ENCODE measurements at places on chromosomes 3 and 15.

GRCh38 chr15:35118960-35119359 lies 33.9 kb upstream of the NANOGP8 start:
- no peak for DNase-seq

GRCh38 chr15:63339006-63339766 lies 42.5 kb downstream of the CA12 start:
- no peak for DNase-seq

DNA sequence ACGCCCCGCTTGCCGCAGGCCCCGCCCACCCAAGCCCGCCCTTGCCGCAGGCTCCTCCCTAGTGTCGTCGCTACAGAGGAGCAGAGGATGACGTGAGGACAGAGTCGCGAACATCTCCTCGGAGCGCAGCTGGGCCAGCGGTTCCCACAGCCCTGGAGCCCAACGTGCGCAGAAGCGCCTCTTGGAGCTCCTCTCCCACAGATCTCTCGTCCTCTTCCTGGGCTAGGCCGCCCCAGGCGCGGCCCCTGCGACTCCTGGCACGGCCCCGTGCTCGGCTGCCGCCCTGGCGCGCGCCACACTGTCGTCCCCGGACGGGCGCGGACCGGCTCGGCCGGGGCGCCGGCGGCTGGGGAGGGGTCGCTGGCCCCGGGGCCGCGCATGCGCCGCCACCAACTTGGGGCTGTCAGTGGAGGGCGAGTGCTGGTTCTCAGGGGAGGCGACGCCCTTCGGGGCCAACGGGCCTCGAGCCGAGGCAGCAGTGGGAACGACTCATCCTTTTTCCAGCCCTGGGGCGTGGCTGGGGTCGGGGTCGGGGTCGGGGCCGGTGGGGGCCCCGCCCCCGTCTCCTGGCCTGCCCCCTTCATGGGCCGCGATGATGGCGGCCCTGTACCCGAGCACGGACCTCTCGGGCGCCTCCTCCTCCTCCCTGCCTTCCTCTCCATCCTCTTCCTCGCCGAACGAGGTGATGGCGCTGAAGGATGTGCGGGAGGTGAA lies at the start of gene TRPC1:
TSS of gene TRPC1 (plus strand) at position 67 of the 714 bp plus-strand sequence. CDS start at position 593, 526 bp downstream.
- DNase-seq, result no peak

- DNase-seq, result no peak
Observed at GRCh38 chr3:58214484-58215316, 3.9 kb upstream of the DNASE1L3 start.

GRCh38 chr3:192408647-192409200 lies 318.6 kb downstream of the FGF12 start:
- no peak for DNase-seq

DNA sequence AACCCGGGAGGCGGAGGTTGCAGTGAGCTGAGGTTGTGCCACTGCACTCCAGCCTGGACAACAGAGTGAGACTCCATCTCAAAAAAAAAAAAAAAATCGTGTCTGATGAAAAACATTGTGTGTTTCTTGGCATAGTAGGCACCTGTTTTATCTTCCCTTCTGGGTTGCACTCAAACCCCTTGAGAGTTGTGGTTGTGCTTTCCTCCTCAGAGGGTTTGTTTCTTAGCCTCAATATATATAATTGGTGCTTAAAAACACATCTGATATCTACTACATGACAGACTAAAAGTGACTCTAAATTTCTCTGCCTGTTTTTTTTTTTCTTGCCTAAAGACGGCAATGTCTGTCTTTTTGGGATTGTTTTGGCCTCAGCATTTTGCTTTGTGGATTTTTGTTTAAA lies 7.6 kb downstream of the NR1D2 start:
- DNase-seq, result no peak

DNA sequence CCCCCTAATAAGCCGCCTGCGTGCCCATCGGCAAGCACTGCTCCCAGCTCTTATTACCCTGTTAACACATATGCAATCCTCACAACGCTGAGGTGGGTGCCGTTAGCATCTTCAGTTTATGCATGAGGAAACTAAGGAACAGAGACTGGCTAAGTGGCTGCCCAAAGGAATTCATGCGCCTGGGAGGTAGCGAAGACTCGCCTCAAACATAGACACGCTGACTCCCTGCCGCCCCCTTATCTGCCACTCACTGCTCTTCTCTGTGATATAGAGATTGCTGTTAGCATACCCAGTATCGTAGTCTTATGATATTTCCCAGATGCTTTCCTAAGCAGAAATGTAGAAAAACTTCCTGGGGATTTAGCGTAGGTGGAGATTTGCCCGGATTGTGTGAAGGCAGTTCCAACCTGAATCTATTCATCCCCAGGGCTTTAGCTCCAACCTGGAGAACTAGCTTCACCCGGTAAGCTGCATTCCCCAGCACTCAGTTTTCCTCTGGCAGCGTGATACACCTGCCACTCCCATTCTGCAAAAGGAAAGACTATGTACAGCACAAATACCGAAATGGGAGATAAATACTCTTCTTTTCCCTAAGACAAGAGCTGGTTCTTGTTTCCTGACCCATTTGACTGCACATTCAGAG lies 23.7 kb upstream of the CD47 start:
- no peak for DNase-seq

DNA sequence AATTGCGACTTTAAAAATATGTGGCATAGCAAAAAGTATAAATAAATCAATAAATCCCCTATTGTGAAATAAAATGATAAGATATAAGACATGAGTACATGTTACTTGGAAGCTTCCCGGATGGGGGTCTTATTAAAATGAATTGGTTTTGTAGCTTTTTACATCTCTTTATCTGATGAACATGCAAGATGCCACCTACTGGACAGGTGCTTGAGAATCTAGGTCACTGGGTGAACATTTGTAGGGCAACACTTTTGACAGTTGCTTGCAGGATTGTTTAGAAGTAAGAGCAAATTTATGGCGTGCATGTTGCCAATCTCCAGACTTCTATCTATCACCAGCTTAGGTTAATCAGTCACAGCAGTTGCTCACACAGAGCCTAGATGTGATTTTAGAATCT lies 362.7 kb upstream of the SUCLG2 start:
- no peak for DNase-seq

DNA sequence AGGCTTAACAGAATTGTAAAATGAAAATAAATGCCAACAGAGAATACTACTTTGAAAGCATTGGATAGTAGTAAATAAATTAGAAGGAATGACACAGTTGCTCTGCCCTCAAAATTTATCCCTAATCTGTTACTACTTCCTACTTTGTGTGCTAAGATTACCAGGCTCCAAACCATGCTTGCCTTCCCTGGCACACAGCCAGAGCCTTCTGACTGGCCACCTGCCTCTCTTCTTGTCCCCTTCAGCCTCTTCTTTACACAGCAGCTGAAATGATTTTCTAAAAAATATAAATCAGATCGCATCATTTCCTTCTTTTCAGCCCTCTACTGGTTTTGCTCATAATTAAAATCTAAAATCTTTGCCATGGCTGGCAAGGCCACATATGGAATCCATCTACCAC lies 334.1 kb downstream of the FHIT start:
- DNase-seq, result no peak

- DNase-seq, result no peak
Observed at GRCh38 chr15:33729653-33730052, 238.6 kb upstream of the CHRM5 start.

- DNase-seq, result no peak
Observed at GRCh38 chr3:126347543-126348161, 9.6 kb downstream of the KLF15 start.

DNA sequence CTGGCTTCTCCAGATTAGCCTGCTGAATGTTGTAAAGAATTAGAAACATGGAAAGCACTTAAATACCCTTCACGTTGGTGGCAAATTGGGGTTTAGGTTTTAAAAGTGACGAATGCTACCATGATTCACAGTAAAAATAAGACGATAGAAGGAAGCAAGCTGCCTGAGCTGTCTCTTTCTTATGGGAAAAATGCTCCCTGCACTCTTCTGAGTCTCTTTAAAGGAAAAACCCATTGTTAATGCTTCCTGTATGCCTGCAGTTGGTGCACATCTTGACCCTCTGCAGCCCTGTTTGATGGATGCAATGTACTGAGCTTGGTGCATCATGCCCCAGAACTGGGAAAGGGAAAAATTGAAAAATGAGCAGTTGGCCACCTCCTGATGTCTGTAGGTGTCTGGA lies 258.6 kb upstream of the RASGRP1 start:
- DNase-seq, result no peak

DNA sequence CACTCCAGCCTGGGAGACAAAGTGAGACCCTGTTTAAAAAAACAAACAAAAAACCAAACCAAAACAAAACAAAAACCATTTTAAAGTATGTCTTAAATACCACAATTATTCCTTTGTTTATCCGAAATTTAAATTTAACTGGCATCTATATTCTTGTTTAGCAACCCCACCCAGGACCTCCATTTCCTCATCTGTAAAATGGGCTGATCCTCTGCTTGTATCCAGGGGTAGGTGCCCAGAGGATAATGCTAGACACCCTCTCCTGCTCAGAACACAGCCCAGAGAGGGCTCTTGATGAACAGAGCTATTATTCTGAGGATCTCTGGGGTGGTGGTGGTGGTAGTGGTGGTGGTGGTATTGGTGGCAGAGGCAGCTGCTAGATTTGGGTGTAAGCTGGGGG lies 9.8 kb downstream of the SH2D7 start:
- no peak for DNase-seq

- no peak for DNase-seq
Observed at GRCh38 chr15:69025320-69025719, 10.8 kb downstream of the NOX5 start.

DNA sequence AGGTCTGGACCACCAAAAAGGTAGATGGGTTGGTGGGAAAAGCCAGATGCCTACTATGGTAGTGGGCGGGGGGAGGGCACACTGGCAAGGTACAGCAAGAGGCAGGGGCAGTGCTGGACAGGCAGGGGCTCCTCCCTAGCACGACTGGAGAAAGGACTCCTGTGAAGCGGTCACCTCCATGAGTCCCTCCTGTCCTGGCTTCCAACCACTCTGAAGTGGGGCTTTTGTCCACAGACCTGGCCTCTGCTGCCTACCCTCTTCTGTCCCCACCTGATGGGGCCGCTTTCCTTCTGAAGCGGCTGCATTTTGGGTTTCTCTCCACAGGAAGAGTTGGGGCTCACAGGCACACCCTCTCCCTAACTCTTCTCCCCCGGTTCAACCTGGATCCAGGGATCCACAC lies 2.7 kb upstream of the SPTBN5 start:
- no peak for DNase-seq

DNA sequence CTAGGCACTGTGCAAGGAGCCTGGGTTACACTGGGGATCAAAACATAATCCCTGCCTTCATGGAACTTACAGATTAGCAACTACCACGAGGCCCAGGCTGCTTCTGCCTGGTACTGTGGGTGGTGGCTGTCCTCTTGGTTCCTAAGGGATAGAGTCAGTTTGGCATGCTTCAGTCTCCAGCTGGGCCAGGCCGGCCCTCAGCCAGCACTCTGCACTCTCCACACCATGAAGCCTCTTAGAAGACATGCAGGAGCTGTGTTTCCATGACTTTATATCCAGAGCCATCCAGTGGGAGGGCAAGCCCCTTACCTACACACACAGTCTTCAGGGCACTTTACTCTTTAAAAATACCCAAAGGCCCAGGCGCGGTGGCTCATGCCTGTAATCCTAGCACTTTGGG lies 54.4 kb downstream of the ATP1B3 start:
- DNase-seq, result no peak

DNA sequence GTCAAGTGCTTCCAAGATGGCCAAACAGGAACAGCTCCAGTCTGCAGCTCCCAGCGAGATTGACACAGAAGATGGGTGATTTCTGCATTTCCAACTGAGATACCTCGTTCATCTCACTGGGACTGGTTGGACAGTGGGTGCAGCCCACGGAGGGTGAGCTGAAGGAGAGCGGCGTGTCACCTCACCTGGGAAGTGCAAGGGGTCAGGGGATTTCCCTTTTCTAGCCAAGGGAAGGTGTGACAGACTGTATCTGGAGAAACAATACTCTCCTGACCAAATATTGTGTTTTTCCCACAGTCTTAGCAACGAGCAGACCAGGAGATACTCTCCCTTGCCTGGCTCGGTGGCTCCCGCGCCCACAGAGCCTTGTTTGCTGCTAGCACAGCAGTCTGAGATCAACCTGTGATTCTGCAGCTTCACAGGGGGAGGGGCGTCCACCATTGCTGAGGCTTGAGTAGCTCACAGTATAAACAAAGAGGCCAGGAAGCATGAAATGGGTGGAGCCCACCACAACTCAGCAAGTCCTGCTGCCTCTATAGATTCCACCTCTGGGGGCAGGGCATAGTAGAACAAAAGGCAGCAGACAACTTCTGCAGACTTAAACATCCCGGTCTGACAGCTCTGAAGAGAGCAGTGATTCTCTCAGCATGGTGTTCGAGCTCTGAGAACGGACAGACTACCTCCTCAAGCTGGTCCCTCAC lies 293.5 kb upstream of the SUCLG2 start:
- no peak for DNase-seq

DNA sequence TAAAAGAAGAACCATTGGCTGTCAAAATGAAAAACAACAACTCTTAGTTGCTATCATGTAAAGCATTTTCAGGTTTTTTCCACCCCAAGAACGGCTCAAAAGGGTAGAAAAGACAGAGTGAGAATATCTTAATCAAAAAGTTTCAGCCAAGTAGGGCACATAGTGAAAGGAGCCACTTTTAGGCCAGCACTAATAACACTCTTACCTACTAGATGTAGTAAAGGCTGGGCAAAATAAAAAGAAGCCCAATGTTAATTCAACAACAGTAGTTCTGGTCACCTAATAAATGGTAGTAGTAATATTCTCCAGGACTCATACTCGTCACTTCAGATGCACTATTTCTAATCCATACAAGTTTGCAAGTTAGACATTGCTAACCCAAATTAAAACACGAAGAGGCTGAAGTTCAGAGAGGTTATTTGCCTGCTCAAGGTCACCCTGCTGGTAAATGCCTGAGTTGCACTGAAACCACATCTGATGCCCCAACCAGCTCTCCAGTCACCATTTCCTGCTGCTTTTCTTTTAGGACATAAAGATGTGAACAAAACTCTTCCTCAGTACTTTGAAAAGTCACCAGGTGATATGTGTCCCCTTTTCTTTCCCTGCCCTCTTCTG lies 7.5 kb downstream of the GOLIM4 start:
- DNase-seq, result no peak

DNA sequence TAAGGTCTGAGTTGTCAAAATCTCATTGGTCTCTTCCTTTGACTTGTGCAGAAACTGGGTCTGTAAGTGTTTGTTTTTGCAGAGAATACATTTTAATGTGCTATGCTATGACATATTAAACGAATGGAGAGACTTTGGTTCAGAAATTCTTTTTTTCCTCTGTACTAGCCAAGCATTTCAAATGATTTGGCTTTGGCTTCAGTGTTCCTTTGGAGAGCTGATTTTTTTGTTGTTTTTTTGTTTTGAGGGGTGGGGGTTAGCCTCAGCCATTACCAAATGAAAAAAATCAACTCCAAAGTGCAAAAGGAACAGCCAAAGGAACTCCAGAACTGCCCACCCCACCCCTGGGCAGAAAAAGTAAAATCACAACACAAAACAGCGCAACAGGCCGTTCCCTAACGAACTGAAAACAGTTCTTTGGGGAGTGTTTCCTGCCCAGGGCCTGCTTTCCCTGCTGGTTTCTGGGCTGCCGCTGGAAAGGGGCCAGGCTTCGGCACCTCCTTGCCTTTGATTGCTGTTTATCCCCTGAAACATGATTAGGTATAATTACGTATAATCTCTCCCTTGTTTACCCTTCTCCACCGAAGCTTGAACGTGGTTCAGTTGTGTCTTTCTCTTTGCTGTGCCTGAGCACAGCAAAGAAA lies 57.6 kb upstream of the NEO1 start:
- no peak for DNase-seq
